ENCODE measurements at places on chromosomes 11 and 22. TPM values are rescaled to one million over a fixed set of nuclear protein-coding genes. Genes with fewer than 3 reads are reported as not detected.

The CARNS1 gene
- total RNA-seq: 0.20 TPM

The TRIM29 gene
- total RNA-seq: 26.6 TPM

The SCUBE1 gene
- 0.09 TPM for total RNA-seq

The OR52I2 gene
- not detected for total RNA-seq

The C11orf86 gene
- total RNA-seq: 50.6 TPM

The GPHA2 gene
- total RNA-seq: not detected

The SREBF2 gene
- 28.0 TPM for total RNA-seq

The SFI1 gene
- total RNA-seq: 8.0 TPM

The ANGPTL5 gene
- total RNA-seq: 0.14 TPM

The NLRP10 gene
- not detected for total RNA-seq

The C22orf31 gene
- total RNA-seq: not detected

The GDPD5 gene
- 15.2 TPM for total RNA-seq

The OR8A1 gene
- not detected for total RNA-seq

The RCN1 gene
- total RNA-seq: 184 TPM

The RPS3 gene
- total RNA-seq: 3,375 TPM

The DENND5A gene
- 63.5 TPM for total RNA-seq

The MRGPRX4 gene
- not detected for total RNA-seq

Measured in A549 treated with Hydrocortisone at 1 μM for 4 hours (cell line).